Tibial nerve (tissue), 4 donors: ENCODE measurements at places on chromosomes 5 and 9.

GRCh38 chr5:136538534-136538933, 173.2 kb upstream of the TRPC7 start:
- DNase-seq: no peak

GRCh38 chr9:85501456-85501855, 240.3 kb downstream of the AGTPBP1 start:
- DNase-seq: no peak

DNA sequence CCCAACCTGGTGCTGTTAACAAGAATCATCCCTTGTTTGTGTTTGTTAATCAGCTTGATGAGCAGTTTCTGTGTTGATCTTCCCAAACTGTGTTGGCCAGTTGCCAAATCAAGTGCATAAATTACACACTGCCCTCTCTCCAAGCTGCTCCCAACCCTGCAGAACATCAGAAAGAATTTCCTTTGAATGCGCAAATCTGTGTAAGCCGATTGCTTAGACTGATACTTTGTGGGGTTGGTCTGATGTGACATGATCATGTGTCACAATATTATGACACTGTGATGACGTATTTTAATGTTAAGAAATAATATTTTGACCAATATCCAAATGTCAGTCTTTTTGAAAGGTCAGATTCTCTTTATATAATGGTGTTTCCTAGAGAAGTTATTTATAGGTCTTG, 766.4 kb upstream of the WWC1 start:
- no peak for DNase-seq

DNA sequence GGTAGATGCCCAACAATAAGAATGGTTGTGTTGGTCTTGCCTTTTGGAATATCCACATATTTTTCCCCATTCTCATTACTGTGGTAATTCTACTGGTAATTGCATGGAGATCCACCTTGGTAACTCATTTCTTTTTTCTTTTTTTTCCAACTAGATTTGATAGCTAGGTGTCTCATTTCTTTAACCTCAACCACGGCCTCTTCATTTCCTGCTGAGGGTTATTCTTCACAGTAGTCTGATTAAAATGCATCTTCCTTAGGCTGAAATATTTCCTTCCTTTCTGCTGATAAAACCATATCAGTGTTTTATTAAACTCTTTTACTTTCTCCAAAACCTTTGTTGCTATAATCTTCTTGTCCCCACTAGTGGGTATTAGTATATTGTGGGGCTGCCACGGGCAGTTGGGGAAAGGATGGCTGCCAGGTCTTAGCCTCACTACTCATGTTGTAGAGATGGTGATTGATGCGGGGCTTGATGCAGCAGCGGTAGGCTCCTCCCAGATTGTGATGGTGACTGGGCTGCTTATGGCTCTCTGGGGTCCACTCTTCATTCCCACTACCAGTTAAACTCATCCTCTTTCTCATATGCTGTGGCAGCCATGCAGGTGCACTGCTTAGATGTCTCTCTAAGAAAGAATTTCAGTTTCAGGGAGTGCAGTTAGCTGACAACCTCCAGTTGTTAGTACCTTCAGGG, 35.9 kb downstream of the KIF2A start:
- DNase-seq: no peak

DNA sequence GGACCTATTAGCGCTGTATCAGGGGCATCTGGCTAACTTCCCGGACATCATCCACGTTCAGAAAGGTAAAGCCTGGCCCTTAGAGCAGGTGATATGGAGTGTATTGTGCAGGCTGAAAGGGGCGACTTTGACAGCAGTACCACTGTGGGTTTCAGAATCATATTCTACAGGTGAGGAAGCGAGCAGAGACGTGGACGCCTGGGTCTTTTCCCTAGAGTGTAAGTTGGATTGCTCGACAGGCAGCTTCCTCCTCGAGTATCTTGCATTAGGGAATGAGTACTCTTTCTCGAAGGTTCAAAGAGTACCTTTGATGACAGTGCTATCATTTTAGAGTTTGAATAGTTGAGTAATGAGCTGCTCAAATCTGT, 1.9 kb downstream of the SNX18 start:
- DNase-seq: no peak

- no peak for DNase-seq
Observed at GRCh38 chr5:102700120-102700831, 54.8 kb upstream of the PAM start.

GRCh38 chr9:4262735-4263141, 37.1 kb downstream of the GLIS3 start:
- DNase-seq: no peak

DNA sequence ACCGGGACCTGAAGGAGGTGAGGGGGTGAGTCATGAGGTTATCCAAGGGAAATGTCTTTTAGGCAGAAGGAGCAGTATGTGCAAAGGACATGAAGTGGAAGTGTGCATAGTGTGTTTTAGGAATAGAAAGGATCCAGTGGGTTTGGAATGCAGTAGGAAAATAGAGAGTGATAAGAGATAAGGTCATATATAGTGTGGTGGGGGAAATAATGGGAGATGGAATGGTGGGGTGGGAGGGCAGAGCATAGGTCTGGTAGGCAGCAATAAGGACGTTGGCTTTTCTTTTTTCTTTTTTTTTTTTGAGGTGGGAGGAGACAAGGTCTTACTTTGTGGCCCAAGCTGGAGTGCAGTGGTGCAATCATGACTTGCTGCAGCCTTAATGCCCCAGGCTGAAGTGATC, 17.8 kb downstream of the SNX24 start:
- DNase-seq: no peak

GRCh38 chr5:136210259-136210658, 17.3 kb upstream of the SMIM32 start:
- no peak for DNase-seq

DNA sequence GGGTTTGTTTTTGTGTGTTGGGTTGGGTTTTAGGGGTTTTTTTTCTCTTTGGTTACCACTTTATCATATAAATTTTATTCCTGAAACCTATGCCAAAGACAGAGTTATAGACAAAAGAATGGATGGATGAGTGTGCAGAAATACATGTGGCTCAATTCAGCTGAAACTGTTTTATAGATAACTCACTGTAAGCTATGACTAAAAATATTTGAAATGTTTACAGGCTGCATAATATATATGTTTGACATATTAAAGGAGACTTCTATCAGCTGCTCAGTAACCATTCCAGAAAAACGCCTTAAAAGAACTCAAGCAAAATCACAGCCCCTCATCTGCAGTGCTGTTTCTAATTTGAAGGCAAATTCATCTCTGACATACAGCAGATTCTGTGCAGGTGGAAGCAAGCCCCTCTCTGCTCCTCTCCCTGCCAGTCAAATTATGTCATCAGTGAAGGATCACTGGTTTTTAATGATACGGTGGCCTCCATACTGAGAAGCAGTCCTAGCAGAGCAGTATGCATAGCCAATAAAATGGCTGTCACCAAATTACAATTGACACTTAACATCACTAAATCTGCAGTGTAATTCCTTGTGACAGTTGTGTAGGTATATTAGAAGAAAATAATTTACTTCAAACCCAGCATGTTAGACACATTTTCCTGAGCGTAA, 301.6 kb downstream of the NR2F1-AS1 start:
- DNase-seq: no peak

DNA sequence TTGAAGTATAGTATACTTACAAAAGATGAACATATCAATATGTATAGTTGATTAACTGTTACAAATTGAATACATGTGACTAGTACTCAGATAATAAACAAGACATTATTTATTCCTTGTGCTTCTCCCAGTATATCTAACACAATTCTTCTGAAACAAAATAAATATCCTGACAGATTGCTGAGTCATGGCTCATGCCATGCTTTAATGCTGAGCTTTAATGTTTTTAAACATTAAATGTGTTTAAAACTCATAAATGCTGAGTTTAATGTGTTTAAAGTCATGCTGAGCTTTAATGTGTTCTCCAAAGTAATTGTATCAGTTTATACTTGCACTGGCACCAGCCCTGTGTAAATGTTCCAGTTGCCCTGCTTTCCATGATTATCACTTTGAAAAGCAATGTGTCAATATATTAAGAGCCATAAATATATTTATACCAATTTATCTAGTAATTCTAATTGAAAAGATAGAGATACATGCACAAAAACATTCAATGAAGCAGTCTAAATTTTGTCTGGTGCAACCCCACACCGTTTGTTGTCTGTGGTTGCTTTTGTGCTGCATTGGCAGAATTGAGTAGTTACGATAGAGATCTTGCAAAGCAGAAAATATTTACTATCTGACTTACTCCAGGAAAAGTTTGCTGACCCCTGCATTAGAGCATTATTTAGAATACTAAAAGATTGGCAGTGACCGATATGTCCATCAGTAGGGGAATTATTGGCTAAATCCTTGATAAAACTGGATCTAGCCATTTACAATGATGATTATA, 15.7 kb downstream of the KIAA1958 start:
- DNase-seq: no peak

DNA sequence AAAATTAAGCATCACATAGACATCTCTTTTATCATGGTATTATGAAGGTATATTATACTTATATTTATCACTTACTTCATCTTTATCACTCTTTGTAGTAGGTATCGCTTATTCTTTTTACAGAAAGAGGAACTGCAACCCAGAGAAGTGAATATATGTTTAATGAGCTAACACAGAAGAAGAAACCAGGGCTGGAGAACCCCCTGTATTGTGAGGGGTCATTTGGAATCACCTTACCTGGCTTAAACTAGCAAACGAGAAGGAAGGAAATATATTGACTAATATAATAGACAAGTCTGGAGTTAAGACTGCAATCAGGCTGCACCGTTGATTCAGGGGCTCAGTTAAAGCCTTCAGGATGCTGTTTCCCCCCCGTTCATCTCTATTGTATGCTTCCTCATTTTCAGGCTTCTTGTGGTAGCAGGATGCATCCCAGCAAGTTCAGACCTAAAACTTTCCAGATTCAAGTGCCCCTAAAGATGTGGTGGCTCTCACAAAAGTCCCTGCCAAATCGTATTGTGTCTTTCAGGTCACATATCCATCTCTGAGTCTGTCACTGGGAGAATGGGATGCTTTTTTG, 146.4 kb downstream of the GCNT1 start:
- DNase-seq: no peak

GRCh38 chr9:134318481-134318891, 7.8 kb upstream of the RXRA start:
- no peak for DNase-seq

DNA sequence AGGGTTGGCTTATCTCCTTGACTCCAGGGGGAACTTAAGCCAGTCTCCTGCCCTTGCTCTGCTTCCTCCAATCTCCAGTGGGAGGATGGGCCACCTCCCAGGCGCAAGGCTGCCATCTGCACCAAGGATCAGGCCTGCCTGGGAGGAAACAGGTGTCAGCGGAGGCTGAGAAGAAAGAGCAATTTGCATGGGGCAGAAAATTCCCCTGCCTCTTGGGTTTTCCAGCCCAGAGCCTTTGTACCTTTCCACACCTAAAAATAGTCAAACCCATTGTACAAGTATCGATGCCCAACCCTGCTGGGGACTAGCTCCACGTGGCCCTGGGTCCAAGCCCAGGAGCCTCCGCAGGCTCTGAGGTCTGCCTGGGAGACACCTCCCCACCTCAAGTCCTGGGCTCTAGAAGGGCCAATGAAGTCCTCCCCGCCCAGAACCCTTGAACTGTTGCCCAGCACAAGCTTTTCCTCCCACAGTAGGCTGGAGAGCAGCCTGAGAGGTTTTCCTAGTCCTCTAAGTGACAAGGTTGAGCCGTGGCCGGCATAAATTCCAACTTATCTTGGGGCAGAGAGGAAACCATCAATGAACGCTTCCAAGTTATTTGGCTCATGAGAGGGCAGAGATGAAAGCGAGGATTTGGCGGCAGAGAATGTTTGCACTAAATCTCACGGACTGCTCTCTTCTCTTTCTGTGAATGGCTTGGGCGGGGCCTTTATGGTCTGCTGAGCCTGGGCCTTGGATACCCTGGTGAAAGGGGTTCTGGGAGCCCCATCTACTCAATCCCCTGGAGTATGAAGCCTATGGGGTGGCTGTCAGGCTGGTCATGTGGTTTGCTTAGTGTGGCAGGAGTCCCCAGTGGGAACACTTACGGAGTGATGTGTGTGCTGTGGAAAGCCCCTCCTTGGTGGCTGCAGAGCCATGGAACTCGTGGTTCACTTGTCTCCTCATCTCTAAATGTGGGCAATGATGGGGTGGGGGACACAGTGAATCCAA, 15.6 kb downstream of the JADE2 start:
- no peak for DNase-seq

DNA sequence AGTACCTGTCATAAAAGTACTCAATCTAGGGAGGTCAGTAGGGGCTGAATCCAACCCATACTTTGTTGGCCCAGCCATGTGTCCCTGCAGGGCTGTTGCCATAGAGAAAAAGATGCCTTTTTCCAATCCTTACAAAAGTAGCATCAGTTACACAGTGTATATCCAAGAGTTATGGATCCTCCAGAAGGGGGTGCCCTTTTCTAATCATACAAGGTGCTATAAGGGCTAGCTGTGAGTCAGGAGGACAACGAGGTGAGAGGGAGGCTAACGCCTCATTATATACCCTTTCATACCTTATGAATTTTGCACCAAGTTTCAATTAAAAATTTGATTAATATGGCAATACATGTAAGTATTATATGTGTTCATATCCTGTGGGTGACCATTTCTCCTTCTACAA, 4.8 kb downstream of the KIAA0825 start:
- no peak for DNase-seq

DNA sequence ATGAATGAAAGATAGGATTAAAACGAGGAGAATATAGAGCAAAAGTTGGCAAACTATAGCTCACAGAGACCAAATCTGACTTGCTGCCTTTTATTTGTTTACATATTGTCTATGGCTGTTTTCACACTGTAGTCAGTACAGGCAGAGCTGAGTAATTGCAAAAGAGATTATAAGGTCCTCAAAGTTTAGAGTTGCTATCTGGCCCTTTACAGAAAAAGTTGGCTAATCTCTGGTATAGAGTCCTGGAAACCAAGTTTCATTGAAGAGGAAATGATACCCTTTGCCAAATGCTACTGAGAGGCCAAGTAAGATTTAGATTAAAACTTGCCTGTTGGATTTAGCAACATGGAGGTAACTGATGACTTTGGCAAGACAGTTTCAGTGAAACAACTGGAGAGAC, 36.0 kb downstream of the LYRM7 start:
- no peak for DNase-seq

- no peak for DNase-seq
Observed at GRCh38 chr5:77423022-77423750, 68.9 kb downstream of the WDR41 start.

DNA sequence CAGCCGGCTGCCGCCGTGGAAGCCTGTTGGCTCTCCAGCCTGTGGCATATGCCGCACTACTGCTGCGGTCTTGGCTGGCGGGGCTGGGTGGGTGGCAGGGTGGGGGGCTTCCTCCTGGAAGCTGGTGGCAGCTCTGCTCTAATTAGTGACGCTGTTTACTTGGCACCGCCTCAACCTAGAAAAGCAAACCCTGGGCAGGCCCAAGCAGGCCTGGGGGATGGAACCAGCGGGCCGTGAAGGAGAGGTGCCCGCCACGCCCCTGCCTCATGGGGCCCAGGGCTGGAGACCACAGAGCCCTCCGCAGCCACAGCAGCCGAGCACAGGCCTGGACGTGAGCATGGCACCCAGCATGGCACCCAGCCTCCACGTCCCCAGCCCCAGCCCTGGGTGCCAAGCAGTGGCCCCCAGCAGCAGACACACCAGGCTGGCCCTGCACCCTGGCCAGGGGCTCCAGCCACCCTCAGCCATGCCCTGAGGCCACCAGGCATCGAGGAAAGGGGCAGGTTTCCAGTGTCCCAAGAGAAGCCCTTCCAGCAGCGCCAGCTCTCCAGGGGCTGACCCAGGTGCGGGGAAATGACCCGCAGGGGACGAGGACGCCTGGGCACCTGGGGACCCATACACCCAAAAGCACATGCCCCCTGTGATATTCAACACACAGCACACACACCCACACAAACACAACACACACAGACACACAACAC, 5.4 kb upstream of the CCDC187 start:
- DNase-seq: no peak
